ENCODE measurements at places on chromosomes 6 and 20.
A peak's percentile ranks its signal among the peaks of the same experiment; 100 is the strongest.

DNA sequence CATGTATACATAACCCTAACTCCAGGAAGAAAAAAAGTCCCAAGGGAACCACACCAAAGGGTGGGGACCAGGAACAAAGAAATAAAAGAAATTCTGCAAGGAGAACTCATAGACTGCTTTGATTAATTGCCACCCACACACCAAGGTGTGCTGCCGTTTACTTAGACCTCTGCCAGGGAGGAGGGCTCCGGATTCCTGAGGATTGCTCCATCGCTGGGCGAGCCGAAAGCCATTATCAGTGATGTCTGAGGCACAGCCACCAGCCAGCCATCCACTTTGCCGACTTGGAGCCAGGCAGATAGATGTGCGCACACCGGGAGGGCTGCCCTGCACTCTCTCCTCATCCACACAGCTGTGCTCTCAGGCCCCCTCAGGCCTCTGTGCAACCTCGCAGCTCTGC lies 272.7 kb upstream of the FOXQ1 start:
- DNase-seq: no peak

DNA sequence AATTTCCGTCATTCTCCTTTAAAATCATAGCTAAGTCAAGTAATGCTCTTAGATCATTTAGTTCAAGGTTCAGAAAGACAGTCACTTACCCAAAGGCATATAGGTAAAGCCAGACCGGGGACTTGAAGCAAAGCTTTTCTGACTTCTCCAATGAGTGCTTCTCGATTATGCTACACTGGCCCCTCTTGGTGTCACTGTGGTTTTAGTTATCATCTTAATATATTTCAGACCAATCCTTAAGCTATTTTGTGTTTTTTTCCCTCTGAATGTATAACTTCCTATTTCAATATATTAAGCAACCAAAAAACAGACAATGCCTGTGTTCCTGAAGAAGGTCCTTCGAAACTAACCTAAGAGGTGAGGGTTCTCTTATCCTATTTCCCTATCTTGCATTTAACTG lies 3.9 kb downstream of the PRDM1 start:
- no peak for DNase-seq

DNA sequence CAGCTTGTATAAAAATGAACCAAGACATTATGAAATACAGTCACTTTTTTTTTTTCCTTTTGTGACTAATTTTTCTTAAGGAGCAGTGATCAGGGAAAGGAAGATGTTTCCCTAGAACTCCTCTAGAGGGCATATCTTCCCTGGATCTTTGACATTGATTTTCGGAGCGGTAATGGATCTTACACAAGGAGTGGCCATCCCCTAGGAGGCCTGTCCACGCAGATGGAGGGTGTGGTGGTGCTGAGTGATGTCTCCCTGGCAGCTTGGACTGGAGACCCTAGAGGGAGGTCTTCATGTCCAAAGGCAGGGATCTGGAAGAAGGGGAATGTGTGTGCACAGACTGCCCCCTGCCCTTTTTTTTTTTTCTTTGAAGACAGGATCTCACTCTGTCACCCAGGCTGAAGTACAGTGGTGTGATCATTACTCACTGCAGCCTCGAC lies 7.0 kb upstream of the KIFC1 start:
- peak; percentile 35 for DNase-seq

GRCh38 chr6:135904666-135905065 lies 53.2 kb downstream of the PDE7B start:
- no peak for DNase-seq

DNA sequence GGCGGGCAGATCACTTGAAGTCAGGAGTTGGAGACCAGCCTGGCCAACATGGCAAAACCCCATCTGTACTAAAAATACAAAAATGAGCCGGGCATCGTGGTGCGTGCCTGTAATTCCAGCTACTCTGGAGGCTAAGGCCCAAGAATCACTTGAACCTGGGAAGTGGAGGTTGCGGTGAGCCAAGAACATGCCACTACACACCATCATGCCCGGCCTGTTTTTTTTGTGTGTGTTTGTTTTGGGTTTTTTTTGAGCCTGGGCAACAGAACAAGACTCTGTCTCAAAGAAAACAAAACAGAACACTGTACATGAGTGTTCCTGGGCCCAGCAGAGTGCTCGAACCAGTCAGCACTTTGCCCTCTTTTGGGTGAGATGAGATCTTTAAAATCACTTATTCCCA lies 159.1 kb downstream of the MTHFD1L start:
- no peak for DNase-seq

DNA sequence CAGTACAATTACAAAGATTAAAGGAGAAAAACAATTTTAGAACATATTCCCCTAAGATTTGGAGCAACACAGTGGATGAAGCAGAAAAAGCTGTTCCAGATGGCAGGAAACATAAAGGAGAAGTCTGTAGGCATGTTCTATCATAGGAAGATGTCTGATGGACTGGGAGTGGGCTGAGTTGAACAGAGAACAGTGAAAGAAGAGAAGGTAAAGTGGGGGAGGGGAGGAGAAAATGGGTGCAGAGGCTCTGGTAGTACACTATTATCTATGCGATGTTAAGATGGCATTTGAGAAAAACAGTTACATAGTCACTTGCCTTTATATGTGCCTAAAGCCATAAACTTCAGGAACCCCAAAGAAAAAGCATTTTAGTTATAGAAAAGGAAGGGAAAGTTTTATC lies 4.2 kb upstream of the PHIP start:
- DNase-seq: no peak

- DNase-seq: no peak
Measured at GRCh38 chr6:49733680-49734079, 10.5 kb downstream of the CRISP3 start.

DNA sequence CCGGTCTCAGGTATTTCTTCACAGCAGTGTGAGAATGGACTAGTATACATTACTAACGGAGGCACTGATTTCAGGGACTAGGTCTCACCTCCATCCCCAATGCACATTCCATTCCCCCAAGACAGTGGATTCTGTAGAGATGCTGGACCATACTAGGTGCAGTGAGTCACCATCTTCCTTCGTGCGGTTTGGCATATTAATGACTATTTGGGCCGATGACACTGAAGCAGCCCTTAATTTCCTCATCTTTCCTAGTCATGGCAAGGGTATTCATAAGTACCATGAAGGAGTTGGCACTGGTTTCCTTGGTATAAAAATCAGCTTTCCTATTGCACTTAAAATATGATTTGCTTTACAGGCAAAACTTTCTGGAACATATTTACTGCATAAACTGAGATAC lies 121.4 kb upstream of the TRAF3IP2 start:
- no peak for DNase-seq

GRCh38 chr6:11231564-11232192 lies 790 bp downstream of the NEDD9 start:
- no peak for DNase-seq
